ENCODE measurements at places on chromosomes 13 and 19.

GRCh38 chr19:2827840-2828489 is 8.3 kb downstream of the ZNF554 start:
- DNase-seq, result no peak

DNA sequence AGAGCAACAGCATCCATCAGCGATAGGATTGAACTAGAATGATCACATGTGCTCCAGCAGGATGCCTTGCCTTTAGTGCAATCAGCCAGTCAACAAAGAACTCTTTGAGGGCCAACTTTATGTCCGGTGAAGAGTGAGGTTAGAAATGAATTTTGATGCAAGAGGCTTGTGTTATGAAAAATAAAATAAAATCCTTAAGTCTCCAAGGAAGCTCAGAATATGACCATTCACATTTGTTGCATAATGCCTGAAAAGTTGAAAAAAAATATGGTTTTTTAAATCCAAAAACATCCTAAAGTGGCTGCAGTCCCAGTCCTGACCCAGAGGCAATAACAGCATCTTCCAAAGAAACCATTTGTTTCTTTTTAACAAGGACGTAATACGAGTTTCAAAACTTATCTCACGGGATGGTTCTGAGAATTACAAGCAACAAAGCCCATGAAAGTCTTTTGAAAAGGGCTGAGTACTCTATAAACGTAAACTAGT is 61.3 kb downstream of the DCLK1 start:
- DNase-seq, result no peak

DNA sequence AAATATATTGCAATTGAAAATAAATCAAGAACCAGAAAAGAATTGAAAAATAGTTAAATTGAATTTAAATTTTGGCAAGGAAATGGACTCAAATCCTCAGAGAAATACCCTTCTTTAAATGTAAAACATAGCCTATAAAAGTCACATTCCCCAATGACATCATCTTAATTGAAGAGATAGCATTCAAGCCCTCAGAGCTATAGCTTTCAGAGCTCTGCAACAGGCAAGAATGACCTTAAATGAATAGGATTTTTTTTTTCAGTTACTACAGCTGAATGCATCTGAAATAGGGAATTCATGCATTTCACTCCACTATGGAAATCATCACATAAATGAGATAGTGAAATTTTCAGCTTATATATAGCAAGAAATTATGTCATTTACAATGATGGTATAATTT is 1049.0 kb downstream of the OLFM4 start:
- no peak for DNase-seq

DNA sequence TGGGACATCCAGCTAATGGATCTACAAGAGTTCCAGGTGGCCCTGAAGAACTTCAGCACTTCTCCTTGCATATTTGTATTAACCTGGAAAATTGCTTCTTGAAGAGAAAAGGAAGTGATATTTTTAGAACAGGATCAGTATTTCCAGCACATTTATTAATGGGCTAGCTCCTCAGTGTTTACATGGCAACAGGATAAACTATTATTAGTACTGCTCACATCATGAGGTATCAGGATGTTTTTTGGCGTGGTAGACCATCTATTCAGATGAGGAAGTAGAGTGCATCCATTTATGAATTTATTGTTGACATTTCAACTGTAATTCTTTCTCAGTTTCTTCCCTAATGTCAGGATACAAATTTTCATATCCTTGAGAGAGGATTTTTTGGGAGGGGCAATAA is 144.4 kb downstream of the KCNRG start:
- DNase-seq, result no peak

DNA sequence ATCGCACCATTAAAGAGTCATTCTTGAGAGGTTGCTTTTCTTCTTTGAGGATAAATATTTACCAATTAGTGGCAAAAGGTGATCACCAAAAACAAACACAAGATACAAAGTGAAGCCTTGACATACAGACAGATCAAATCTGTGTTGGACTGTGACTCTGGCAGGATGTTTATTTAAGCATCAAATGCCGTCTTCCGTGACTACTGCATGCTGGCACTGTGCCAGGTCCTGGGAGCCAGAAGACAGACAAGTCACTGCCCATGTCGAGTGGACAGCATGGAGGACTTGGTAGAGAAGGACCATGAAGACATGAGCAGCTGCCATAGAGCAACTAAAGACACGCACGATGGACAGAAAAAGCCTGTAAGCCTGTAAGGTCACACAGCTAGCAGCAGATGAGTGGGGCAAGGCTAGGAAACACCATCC is 92.8 kb upstream of the FARP1 start:
- DNase-seq, result no peak

GRCh38 chr19:31450696-31451095 is 101.5 kb upstream of the TSHZ3 start:
- no peak for DNase-seq

DNA sequence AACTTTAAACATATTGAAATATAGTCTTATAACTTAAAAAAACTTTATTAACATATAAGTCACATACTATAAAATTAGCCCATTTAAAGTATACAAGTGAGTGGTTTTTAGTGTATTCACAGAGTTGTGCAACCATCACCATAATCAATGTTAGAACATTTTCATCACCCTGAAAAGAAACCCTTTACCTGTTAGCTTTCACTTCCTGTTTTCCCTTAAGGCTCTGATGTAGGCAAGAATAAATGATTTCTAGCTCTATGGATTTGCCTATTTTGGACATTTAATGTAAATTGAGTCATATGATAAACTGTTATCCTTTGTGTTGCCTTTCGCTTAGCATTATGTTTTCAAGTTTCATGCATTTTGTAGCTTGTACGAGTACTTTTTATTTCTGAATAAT is 15.6 kb downstream of the ZNF568 start:
- no peak for DNase-seq

- DNase-seq, result no peak
Measured at GRCh38 chr13:113769881-113770280, 10.9 kb downstream of the TMEM255B start.

DNA sequence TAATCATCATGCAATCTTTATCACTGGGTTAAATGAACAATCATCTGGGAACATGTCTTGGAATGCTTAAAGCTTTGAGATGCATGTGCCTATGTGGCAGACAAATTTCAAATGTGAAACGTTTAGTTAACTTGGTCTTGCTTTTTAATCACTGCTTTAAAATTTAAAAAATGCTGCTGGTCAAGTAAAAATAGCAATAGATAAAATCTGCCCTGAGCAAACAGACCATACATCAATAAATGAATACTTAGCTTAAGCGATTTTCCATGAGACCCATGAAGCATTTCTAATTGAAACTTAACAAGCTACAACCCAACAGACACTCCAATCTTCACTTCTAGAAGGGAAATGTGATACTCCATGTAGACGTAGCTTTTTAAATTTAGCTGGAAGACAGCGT is 1.9 kb upstream of the KL start:
- no peak for DNase-seq

GRCh38 chr19:8682931-8683330 is 15.7 kb downstream of the ACTL9 start:
- DNase-seq, result no peak

DNA sequence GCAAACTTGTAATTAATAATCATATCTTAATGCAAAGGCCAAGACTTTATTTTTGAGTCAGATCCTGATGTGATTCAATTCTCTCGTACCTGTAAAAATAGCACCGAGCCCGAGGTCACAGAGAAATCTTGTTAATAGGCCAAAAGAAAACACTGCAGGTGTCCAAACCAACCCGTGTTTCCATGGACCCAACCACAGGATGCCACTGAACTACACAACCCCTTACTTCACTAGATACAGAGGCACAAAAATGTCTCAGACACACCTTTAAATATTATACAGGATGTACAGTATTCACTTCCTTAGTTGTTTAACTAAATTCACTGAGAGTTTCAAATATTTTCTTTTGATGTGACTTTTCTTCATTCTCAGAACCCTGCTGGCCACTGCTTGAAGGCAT is 530.9 kb downstream of the MYO16 start:
- no peak for DNase-seq

- DNase-seq, result no peak
Measured at GRCh38 chr13:76425935-76426334, 460.3 kb downstream of the KCTD12 start.

- DNase-seq, result no peak
Measured at GRCh38 chr13:100680131-100680530, 5.5 kb upstream of the TMTC4 start.

- DNase-seq, result no peak
Measured at GRCh38 chr13:25862156-25862555, 189.7 kb downstream of the SHISA2 start.

GRCh38 chr19:35498984-35499527 is 8.8 kb upstream of the KRTDAP start:
- DNase-seq, result no peak

DNA sequence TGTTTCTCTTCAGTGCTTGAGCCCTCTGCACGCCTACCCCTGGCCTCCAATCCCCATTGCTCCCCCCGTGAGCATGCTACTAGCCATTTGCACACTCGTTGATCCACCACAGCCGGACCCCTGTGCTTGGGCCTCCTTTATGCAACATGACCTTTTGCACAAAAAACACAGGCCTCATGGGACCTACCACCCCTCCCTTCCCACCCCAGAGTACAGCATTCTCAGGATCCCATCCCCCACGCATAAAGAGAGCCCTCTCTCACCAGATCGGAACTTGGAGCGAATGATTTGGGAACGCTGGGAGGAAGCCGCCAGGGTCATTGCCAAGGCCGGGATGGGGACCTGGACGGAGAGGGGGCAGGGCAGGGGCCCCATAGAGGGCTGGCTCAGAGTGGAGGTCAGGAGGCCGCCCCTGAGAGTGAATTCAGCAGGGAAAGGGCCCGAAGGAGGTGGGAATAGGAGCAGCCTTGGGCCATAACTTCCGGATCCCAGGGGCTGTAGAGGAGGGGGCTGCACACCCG is 754 bp downstream of the MAMSTR start:
- DNase-seq, result no peak

DNA sequence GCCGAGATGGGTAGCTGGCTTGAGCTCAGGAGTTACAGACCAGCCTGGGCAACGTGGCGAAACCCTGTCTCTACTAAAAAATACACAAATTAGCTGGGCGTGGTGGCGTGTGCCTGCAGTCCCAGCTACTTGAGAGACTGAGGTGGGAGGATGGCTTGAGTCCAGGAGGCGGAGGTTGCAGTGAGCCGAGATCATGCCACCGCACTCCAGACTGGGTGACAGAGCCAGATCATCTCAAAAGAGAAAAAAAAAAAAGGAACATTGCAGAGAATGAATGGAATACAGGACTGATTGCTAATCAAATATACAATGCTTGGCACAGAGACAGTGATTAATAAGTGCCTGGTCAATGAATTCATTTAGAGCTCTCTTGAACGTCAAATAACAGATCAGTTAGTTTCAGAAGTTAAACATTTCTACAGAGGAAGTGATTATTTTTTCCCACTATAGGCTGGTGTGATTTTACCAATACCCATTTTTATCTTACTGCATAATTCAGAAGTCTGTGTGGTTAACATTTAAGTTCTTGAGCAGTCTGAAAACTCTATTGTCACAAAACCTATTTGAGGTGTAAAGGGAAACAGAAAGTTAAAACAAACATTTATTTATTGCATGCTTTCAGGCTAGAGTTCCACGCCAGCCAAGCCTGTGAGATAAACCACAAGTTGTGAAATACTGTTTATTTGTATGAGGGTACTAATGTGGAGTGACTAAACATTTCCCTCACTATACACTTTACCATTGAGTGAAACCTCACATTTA is 7.7 kb upstream of the TBC1D4 start:
- DNase-seq, result no peak

DNA sequence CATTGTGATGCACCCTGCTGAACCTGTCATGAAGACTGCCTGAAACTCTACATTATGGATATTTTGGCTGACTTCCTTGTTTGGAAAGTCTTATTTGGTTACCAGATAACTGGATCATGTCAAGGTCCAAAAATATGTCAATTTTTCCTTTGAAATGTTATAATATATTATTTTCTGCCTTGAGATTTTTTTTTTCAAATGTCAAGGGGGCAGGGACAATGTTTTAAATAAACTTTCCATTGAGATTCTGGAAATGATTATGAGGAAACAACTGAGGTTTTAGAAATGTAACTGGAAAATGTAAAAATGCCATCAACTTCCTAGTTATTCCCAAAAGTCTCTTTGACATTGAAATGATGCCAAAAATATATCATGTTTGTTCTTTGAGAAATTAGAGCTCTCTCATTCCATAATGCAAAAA is 117.0 kb downstream of the RFC3 start:
- DNase-seq, result no peak

- no peak for DNase-seq
Measured at GRCh38 chr19:45752639-45753038, 16.4 kb downstream of the SIX5 start.

DNA sequence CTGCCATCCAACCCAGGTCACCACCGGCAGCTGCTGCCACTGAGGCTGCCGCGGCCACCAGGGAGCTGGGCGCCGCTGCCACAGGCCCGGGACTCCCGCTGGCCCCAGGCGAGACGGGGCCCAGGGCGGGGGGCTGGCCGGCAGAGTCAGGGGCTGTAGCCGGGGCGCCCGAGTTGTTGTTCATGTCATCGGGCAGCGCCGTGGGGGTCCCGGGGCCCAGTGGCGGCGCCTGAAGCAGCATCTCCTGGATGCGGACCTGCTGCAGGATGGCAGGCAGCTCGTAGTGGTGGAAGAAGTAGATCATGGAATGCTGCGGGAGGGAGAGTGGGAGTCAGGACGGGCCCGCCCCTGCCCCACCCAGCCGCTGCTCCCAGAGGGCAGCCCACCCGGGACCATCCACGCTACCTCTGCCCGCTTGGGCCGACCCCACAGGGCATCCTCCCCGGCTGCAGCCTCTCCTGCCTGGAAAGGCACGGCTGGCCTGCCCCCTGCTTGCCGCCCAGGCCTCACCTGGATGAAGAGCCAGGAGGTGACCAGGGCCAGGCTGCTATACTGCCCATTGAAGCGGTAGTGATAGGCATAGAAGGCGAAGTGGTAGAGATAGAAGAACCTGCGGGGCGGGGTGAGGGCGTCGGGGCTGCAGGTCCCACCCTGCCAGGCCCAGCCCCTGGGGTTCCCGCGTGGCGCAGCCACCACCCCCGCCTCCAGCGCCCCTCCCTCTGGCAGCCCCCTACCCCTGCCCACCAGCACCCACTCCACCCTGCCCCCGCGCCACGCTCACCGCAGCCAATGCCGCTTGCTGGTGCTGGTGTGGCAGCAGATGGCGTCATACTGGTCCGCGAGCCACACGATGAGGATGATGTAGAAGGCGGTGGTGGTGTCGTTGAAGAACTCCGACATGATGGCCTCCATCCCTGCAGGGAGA is 10.1 kb downstream of the TMEM259 start:
- DNase-seq, result no peak

- no peak for DNase-seq
Measured at GRCh38 chr13:50720861-50721671, 122.4 kb downstream of the DLEU7 start.

DNA sequence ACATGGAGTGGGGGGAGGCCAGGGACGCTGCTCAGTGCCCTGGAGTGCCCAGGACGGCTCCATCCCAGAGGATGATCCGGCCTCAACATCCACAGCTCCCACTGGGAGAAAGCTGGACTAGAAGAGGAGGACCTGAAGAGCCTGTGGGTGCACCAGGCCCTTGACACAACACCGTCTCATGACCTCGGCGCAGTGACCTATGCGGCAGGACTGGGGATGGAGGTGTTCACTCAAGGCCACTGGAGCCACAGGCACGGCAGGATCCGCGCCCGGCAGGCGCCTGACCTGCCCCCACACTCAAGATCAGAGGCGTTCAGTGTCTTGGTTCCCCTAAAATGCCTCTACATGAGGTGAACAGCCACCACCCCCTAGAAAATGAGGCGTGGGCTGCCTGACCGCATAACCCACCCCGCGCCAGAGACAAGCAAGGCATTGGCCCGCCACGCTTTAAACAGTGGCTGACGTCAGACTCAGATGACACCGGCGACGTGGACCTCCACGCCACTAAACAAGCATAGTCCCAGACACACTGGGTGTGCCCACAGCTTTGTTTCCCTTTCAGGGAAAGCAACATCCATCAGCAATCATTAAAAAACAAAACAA is 8.0 kb downstream of the SGTA start:
- DNase-seq, result no peak
